Testis (tissue), 5 donors: ENCODE measurements at places on chromosomes 2 and 18.

GRCh38 chr18:50659091-50660003 lies 99.5 kb downstream of the MAPK4 start:
- DNase-seq = no peak

DNA sequence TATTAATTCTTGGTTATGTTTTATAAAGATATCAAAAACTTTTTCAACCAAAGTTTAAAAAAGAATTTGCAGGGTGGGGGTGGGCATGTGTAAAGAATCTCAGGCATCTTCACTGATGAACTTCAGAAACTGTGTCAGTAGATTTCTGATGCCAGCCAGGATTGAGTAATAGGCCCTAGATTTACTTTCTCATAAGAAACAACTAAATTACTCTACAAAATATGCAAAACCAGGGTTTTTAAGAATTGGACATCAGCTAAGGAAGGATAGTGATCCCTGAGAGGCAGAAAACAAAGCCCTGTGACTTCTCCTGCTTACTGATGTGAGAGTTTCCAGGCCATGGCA lies 11.9 kb upstream of the IL1R1 start:
- no peak for DNase-seq

DNA sequence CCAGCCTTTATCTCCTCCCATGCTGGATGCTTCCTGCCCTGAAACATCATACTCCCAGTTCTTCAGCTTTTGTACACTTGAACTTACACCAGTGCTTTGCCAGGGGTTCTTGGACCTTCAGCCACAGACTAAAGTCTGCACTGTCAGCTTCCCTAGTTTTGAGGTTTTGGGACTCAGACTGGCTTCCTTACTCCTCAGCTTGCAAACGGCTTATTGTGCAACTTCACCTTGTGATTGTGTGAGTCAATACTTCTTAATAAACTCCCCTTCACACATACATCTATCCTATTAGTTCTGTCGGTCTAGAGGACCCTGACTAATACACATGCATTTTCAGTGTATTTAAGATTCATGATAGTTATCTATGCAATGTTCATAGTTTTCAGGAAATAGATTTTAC lies 35.8 kb upstream of the ZNF804A start:
- no peak for DNase-seq

DNA sequence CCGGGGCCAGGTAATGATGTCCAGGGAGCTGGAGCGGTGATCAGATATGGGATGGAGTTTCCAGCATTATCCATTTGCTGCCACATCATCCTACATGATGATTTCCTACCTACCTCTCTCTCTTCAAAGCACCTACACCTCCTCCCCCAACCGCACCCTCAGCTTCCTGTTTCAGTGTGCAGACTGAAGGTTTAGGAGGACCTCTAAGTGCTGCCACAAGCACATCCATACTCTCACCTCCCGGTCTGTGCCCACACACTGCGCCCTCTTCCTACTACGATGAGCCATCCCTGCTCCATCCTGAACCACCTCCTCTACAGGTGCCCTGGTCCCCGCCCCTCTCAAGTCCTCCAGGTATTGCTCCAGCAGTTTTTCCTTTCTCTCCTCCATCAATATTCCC lies 123.7 kb downstream of the ALPK2 start:
- DNase-seq = no peak

GRCh38 chr2:20414806-20415205 lies 32.1 kb upstream of the RHOB start:
- DNase-seq = no peak

- no peak for DNase-seq
Observed at GRCh38 chr2:199470672-199471442, 13.1 kb upstream of the SATB2 start.

DNA sequence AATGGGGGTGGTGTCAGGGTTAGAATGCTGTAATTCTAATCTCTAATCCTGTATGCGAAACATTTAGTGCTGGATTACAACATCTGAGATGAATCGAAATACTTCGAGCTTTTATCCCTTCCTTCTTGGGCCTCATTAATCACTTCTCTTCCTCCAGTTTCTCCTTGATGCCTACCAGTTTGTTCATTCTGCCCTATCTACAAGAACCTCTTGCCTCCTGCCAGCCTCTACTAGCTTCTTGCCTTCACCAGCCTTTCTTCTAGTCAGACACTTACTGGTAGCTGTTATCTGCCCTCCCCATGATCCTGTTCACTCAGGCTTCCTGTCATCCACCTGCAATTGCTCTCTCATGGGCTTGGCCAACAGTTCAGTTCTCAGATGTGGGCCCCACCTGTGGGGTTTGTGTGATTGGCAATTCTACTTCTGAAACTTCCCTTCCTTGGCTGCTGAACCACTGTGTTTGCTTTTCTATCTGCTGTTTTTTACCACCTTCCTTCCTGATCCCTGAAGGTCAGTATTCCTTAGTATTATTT lies 15.4 kb upstream of the FARP2 start:
- no peak for DNase-seq

GRCh38 chr2:169732583-169733358 lies 861 bp upstream of the KLHL23 start:
- DNase-seq = no peak

DNA sequence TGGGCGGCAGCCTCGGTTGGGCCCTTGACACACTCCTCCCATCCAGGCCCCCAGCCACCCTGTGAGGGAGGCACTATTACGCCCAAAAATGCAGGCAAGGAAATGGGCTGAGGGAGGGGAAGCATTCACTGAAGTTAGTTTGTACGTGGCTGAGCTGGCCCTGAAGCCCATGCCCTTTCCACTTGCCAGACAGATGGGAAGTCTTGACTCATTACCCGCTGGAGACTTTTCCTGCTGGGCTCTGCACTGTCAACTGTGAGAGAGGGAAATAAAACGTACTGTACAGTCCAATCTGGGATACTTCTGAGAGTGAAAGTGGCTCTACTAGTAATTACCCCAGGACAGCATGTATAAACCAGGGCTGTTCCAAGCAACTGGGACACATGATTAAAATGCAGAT lies 125.9 kb downstream of the MSH2 start:
- DNase-seq = no peak

- DNase-seq = no peak
Observed at GRCh38 chr2:45353879-45354278, 257.2 kb downstream of the SRBD1 start.

DNA sequence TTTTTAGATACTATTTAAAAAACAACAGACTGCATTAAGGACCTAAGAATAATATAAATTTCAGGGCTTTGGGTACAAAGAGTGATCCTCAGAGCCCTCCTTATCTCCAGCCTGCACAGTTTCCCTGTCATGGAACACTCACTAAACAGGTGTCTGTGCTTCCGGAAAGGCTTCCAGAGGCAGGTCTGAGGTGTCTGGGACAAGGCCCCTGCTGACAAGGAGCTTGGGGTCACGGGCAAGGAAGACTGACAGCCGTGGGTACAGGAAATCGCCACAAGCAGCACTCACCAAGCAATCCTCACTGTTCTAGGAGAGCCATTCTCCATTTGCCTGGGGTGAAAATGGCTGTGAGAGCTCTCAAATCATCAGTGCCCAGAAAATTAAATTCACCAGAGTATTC lies 220.3 kb upstream of the PXDN start:
- no peak for DNase-seq

DNA sequence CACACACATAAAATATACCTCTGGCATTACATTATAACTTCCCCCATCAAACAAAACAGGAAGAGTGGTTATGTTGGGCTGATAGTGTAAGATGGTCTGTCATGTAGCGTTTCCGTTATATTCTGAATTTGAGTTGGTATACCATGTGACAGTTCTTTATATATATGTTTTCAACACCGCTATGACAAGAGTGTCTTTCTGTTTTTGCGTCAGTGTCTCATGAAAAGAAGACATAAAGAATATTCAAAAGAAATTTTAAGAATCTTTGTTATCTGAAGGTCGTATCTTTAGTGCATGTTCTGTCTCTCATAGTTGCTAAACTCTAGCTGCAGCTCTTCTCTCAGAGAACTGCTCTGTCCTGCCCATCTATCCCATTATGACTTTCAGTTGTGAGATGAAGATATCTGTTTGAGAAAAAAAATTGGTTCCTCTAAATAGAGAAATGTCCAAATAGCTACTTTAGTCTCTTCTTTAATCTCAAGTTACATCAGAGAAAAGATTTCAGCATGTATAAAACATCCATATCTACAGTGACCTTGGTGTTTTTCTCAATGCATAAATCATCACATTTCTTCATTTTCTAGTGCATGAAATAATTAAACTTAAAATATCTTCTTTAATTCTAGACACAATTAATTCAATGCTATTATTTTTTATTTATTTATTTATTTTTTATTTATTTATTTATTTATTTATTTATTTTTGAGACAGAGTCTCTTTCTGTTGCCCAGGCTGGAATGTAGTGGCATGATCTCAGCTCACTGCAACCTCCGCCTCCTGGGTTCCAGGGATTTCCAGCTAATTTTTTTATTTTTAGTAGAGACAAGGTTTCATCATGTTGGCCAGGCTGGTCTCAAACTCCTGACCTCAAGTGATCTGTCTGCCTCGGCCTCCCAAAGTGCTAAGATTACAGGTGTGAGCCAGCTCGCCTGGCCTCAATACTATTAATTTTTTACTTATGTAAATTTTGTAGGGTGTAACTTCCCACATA lies 24.3 kb upstream of the PSME4 start:
- no peak for DNase-seq

- DNase-seq = no peak
Observed at GRCh38 chr2:72138921-72139381, 8.7 kb downstream of the CYP26B1 start.

DNA sequence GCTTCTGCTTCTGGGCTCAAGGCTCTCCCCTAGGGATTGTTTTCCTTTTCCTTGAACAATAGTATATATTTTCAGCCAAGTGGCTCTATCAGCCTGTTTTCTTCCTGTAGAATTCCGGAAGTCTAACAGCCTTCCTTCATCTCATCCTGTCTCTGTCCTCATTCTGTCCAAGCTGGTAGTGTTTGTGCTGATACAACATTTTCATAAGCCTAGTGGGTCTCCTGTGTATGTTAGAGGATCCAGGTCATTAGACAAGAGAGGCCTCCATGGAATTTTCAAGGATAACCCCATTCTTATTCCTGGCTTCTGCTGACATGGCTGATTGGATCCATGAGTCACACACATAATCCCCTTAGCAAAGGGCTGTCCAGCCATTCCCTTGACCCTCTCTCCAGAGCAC lies 467.6 kb downstream of the PTPRM start:
- no peak for DNase-seq

GRCh38 chr2:74571058-74571457 lies 16.5 kb downstream of the DOK1 start:
- no peak for DNase-seq

DNA sequence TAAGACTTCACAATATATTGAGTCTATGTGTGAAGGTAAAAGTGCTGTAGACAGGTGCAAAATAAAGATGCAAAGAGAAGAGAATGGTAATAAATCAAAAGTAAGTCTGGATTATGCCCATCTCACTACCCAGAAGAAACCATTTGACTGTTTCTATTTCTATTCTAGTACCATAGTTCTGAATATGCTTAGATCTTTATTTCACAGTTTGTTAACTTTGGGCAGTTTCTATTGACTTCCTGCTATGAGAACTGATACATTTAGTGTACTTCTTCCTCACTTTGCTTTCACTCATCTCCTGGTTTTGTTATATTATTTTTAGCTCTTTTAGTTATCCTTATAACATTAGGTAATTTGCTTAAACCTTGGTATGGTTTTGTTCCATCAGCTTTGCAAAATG lies 94.9 kb downstream of the HS1BP3 start:
- no peak for DNase-seq

DNA sequence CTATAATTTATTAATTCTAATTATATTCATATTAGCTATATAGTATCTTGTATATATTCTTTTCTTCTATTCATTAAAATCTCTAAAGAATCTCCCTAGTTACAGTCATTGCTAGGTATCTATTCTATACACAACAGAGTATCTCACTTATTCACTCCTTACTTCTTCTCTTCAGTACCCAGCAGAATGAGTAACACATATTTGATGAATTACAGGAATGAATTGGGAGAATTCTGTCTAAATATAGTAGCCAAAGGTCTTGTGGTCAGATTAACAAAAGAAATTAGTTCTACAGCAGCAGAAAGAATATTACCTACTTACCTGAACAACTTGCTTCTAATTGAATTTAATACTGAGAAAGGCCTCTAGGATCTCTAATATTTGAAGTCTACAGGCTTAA lies 758.0 kb upstream of the ZEB2 start:
- no peak for DNase-seq

DNA sequence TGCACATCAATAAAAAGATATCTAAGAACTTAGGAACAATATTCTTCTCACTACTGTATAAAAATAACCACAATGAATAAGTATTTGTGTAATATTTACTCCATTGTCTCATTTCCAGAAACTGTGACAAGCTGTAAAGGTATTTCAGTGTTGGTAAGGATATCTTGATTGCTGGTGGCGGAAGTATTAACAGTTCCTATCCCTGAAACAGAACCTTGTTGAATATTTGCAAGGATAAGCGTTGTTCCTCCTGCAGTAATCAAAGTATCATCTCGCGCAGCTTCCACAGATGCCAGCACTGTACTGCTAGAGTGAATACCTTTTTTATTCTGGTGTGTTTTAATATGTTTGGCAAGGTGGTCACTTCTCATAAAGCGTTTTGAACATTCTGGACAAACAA lies 55.3 kb downstream of the SP3 start:
- DNase-seq = no peak

DNA sequence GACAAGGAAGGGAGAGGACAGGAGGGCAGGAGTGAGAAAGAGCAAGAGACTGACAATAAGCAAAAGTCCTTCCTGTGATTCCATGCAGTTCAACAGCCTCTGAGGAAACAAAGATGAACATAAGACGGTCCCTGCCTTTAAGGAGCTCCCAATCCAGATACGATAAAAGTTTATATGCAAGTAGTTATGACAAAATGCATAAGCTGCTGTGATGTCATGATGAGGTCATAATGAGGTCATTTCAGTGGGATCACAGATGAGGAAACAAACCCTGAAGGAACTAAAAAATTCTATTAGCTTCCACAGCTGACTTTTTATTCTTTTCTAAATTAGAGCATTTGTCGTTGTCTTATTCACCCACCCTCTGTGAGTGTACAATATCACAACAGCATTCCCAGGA lies 458.5 kb upstream of the ACVR2A start:
- DNase-seq = no peak

GRCh38 chr2:42752816-42753813 lies 10.8 kb downstream of the OXER1 start:
- no peak for DNase-seq

GRCh38 chr18:6744816-6745455 lies 15.4 kb downstream of the ARHGAP28 start:
- no peak for DNase-seq

DNA sequence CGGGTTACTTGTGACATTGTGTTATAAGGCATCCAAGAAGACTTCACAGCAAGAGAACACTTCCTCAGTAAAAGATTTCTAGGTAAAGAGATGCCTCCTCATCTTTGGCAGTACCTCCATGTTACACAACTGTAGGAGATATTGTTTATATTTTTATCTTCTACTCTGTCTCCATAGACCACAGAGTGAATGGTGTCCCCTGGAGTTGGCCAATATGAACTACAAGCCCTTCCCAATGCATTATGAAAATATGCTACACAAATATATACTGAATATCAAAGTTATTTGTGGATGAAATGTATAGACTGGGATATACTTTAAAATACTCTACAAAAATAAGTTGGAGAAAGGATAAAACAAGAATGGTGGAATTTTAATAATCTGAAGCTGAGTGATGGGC lies 46.7 kb downstream of the MBOAT2 start:
- no peak for DNase-seq
